GM23338 (cell line): ENCODE measurements at places on chromosomes 2 and 18.

- DNase-seq = no peak
Observed at GRCh38 chr2:225137971-225138370, 95.7 kb upstream of the DOCK10 start.

GRCh38 chr2:239312081-239312511 lies 88.7 kb downstream of the HDAC4 start:
- DNase-seq = no peak

DNA sequence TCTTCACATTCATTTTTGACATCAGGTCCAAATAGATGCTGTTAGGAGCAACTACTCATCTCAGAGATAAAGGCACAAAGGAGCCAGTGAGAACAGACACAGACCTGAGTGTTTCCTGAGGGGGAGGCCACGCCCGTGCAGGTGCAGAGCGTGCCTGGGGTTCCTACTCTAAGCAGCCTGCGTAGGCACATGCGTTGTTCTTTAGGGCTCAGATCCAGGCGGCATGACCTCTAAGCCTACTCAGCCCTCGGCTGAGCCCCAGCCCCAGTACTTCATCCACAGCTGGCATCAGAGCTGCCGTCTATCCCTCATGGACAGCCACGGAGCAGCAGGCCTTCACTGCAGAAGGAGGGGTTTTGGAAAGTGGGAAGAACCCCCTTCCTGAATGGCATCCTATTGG lies 54.9 kb upstream of the PXDN start:
- DNase-seq = no peak

GRCh38 chr2:12424219-12424618 lies 292.5 kb upstream of the TRIB2 start:
- no peak for DNase-seq

- DNase-seq = peak; percentile 56
Observed at GRCh38 chr2:9244985-9245544, 38.5 kb downstream of the ASAP2 start.

GRCh38 chr2:63544017-63544627 lies 44.2 kb downstream of the WDPCP start:
- DNase-seq = peak; percentile 19

GRCh38 chr2:239260546-239261327 lies 140.1 kb downstream of the HDAC4 start:
- DNase-seq = no peak

GRCh38 chr18:1544016-1544415 lies 639.3 kb downstream of the ADCYAP1 start:
- DNase-seq = no peak

DNA sequence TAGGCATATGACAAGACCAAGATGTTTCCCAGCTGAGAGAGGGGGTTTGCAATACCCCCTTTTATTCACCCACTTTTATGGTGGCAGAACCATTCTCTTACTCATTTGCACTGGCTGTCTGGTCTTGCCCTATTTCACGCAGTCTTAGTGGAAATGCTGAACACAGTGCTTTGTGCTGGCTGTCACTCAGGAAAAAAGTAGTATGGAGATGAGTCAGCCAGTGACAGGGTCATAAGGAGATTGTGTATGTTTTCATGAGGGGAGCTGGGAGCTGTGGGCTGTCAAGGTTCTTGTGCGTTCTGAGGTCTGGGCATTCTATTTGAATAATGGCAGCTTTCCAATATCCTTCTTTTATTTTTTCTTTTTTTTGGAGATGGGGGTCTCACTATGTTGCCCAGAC lies 10.9 kb upstream of the CNRIP1 start:
- DNase-seq = no peak
